ENCODE measurements at places on chromosomes 7 and 10. TPM values are rescaled to one million over a fixed set of nuclear protein-coding genes. Genes with fewer than 3 reads are reported as not detected.

GRCh38 chr7:45402480-45403218, 171.5 kb upstream of the ADCY1 start:
- H3K27ac ChIP-seq: peak overlapping the region; percentile 13
- H3K36me3 ChIP-seq: no peaks in the 10 kb centered on the region

- no peaks in the 10 kb centered on the region for H3K36me3 ChIP-seq
- peak overlapping the region; percentile 27 for H3K27ac ChIP-seq
- peaks cover 23% of the 10 kb centered on the region for H3K4me1 ChIP-seq
- DNase-seq: peak; percentile 77
- no peak overlapping the region for H3K4me3 ChIP-seq
Observed at GRCh38 chr10:44306762-44307161, 78.1 kb downstream of the CXCL12 start.

- H3K4me1 ChIP-seq: no peaks in the 10 kb centered on the region
- DNase-seq: no peak
- H3K4me3 ChIP-seq: no peak overlapping the region
- no peak overlapping the region for H3K27ac ChIP-seq
- no peaks in the 10 kb centered on the region for H3K27me3 ChIP-seq
Observed at GRCh38 chr7:139955109-139955820, 107.5 kb downstream of the PARP12 start.

Gene EPO
- total RNA-seq: not detected

DNA sequence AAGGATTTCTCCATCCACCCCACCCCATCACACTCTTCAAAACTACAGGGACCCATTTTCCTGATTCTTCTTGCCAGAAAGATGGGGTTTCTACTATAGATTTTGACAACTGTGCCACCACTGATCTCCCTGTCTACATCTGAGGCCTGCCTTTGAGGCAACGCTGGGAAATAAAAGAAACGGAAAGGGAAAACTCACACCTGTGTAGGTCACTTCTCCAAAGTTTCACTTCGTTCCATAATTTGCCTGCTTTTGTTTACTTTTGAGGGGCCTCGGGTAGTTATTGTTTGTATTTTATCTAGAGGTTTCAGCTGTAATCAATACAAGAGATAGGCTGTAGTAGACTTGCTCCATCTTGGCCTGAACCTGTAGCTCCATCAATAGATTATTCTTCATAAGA, 56.1 kb downstream of the RAPGEF5 start:
- no peaks in the 10 kb centered on the region for H3K27me3 ChIP-seq
- no peaks in the 10 kb centered on the region for H3K4me1 ChIP-seq
- no peaks in the 10 kb centered on the region for H3K36me3 ChIP-seq
- H3K4me3 ChIP-seq: no peak overlapping the region

DNA sequence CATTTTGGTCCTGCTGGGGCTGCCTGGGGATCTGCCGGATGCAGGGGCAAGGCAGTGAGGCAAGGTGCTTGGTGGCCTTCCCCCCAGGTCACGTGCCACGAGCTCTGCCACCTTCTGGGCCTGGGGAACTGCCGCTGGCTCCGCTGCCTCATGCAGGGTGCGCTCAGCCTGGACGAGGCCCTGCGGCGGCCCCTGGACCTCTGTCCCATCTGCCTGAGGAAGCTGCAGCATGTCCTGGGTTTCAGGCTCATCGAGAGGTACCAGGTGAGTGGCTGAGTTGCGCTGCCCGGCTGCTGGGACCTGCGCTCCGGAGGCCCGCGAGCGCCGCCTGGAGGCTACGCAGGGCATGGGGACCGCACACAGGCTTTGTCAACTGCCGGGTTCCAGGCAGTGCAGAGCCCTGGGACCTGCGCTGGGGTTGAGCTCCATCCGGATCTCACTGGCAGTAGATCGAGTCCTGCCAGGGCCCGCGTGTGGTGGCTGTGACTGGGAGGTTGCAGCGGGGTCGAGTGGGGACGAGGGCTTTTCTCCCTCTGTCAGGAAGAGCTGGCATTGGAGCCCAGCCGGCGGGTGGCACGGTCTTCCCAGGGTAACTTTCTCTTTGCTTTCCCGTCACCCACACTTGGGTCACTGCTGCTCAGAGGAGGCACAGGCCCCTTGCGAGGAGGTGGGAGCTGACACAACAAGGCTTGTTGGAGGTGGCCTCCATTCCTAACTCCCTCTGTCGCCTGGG, 21.7 kb downstream of the AMZ1 start:
- no peaks in the 10 kb centered on the region for H3K4me1 ChIP-seq
- H3K36me3 ChIP-seq: no peaks in the 10 kb centered on the region
- no peak overlapping the region for H3K27ac ChIP-seq
- H3K27me3 ChIP-seq: no peaks in the 10 kb centered on the region
- DNase-seq: no peak

Gene UNCX
- not detected for total RNA-seq

GRCh38 chr7:18541871-18542212, 46.3 kb downstream of the HDAC9 start:
- H3K4me3 ChIP-seq: no peak overlapping the region
- H3K4me1 ChIP-seq: peaks cover 9% of the 10 kb centered on the region
- H3K36me3 ChIP-seq: no peaks in the 10 kb centered on the region
- DNase-seq: no peak
- no peaks in the 10 kb centered on the region for H3K27me3 ChIP-seq

- no peak for DNase-seq
- H3K27ac ChIP-seq: peak overlapping the region; percentile 94
- peaks cover 43% of the 10 kb centered on the region for H3K4me1 ChIP-seq
- no peaks in the 10 kb centered on the region for H3K36me3 ChIP-seq
- H3K27me3 ChIP-seq: no peaks in the 10 kb centered on the region
Observed at GRCh38 chr7:92244808-92245486, 767 bp downstream of the KRIT1 start.

- no peaks in the 10 kb centered on the region for H3K36me3 ChIP-seq
- no peak overlapping the region for H3K4me3 ChIP-seq
- H3K27ac ChIP-seq: no peak overlapping the region
- H3K27me3 ChIP-seq: no peaks in the 10 kb centered on the region
- peak; percentile 91 for DNase-seq
Observed at GRCh38 chr10:46250898-46251856, 35.6 kb upstream of the ANTXRL start.

GRCh38 chr10:96697438-96697837, 22.9 kb downstream of the PIK3AP1 start:
- no peak overlapping the region for H3K27ac ChIP-seq
- no peaks in the 10 kb centered on the region for H3K4me1 ChIP-seq
- H3K4me3 ChIP-seq: no peak overlapping the region

Gene KIAA1217
- 54.3 TPM for total RNA-seq

Gene RFC2
- total RNA-seq: 14.5 TPM

Gene ASAH2
- 2.5 TPM for total RNA-seq

Measured in vagina (tissue), 2 donors.